ENCODE measurements at places on chromosomes 4 and X.

GRCh38 chr4:27005905-27006590, 145.4 kb downstream of the STIM2 start:
- DNase-seq, result no peak

DNA sequence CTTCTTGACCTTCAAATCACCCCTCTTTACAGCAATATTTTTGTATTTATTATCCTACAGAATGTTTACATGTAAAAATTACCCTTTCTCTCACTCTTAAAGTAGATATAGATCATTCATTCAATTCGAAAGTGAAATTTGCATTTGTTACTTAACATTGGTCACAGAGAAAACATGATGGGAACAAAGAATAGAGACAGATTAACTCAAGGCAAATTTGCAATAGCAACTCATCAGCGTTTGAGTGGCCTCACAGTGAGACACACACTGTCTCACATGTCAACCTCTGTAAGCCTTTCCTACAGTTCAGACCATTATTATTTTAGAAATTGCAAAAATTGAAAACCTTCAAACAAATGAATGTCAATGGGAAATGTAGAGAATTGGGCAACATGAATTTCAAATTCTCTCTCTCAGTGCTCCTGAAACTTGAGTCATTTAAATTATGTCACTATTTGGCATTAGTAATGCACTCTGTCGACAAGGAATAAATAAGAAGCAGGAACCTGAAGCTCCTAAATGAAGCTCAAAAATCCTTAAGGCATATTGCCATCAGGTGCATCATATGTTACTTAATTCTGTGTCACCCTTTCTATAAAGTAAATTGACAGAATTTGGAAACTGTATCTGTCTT, 148.3 kb upstream of the ANXA10 start:
- no peak for DNase-seq

- DNase-seq, result no peak
Observed at GRCh38 chrX:16914058-16914457, 32.4 kb upstream of the REPS2 start.

DNA sequence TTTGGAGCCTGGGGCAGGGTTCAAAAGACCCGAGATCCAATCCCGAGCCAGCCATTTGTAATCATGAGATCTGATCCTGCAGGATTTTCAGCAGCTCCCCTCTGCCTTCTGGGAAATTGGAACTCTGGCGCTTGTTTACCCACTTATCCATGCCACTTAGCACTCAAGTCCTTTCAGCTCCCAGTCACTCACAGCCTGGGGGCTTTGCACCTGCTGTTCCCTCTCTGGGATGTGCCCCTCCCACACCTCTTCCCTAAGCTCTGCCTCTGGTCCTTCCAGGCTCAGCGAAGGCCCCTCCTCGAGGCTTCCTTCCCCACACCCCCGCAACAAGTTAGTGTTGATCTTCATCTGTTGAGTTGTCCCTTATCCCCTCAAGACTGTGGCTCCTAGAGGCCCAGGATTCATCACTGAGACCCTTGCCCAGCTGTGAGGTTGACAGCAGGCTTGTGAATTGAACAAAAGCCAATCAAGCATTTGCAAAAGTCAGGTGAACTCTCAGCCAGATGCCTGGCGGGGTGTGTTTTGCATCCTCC, 99.1 kb upstream of the AFAP1 start:
- no peak for DNase-seq

DNA sequence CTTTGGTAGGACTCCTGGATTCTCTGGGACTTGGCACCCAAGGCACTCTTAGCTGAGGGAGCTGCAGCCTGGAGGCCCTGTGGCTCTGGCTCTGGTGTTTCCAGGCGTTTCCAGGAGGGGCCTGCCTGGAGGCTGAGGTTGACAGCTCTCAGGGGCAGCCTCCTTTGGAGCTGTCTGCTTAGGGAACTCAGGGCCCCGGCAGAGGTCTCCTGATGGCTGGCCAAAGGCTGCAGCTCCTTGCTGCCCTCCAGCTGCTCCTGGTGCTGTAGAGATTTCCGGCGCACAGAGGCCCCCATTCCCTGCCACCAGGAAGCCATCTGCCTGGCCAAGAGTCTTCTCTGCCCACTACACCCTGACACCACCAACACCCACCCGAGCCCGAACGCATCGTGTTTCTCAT, 25.3 kb upstream of the ARHGEF38 start:
- no peak for DNase-seq

- no peak for DNase-seq
Observed at GRCh38 chr4:132646186-132646585, 502.9 kb upstream of the PCDH10 start.

DNA sequence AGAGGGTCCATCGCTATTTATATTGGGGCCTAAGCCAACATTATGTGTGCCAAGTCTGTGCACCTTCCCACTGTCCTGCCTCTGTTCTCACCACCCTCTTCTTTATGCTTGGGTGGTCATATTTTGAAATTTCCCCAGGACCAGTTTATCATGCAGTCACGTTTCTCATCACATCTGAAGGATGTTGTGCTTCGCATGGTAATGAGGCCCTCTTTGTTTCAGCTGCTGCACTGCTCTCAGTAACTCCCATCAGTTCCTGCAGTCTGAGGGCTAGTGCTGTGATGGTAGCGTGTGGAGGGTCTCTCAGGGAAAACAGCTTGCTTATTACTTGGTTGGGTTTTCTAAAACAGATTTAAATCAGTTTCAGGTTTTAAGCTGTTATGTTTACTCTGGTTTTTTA, 288.0 kb downstream of the AFF2 start:
- DNase-seq, result no peak

GRCh38 chr4:26406346-26406975, 83.8 kb downstream of the CCKAR start:
- no peak for DNase-seq

DNA sequence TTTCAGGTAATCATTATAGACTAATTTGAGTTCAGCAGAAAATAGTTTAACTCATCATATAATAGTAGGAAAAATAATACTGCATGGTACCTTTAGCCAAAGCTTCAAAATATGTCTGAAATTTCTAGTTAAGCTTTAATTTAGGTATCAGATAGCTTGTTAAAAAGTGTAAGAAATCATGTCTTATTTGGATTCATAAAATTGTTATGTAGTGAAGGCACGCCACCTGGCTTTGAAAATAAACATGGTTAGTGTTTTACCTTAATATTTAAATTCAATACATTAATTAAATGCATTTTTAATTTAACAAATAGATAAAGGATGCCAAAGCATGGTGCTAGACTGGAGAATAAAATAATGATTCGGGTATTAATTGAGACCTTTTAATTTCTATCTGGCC, 211.4 kb downstream of the FSTL5 start:
- DNase-seq, result no peak

- DNase-seq, result peak; percentile 78
Observed at GRCh38 chr4:4333265-4333706, 43.2 kb downstream of the ZBTB49 start.

DNA sequence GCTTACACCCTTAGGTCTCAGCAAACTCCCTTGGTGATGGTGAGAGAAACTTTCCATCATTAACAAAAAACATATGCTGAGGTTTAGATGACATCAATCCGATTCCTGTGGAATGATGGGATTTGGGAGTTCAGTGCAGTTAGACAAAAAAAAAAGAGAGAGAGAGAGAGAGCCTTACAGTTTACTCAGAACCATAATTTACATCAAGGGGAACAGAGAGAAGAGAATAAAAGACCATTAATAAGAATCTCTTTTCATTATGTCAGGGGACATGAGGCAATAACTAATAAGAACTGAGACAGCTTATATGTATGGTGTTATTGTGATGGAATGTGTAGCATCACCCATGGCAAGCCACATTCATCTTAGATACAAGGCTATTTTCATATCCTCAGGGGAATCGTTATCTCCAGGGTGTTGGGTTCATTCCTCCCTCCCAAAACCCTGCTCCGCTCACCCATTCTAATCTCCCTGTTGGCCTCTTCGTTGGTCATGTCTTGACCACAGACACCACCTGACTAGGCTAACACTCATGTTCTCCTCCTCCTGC, 175.7 kb upstream of the MXRA5 start:
- DNase-seq, result no peak

GRCh38 chr4:137934911-137935310, 307.2 kb downstream of the SLC7A11 start:
- DNase-seq, result no peak

DNA sequence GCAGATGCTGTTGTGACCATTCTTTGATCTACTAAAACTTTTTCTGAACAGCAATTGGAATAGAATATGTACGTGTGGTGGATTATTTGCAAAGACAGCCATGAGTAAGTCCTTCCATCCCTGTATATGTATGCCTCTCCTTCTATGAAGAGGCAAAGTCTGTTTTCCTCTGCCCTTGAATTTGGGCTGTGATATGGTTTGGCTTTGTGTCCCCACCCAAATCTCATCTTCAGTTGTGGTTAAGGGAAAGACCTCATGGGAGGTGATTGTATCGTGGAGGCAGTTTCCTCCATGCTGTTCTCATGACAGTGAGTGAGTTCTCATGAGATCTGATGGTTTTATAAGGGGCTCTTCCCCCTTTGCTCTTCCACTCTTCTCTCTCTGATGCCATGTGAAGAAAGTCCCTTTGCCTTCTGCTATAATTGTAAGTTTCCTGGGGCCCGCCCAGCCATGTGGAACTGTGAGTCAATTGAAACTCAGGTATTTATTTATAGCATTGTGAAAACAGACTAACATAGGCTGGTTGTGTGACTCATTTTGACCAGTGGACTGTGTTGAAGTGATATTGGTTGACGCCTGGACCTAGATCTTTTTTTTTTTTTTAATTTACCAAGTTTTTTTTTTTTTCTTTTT, 108.3 kb upstream of the CAMK2D start:
- DNase-seq, result no peak

DNA sequence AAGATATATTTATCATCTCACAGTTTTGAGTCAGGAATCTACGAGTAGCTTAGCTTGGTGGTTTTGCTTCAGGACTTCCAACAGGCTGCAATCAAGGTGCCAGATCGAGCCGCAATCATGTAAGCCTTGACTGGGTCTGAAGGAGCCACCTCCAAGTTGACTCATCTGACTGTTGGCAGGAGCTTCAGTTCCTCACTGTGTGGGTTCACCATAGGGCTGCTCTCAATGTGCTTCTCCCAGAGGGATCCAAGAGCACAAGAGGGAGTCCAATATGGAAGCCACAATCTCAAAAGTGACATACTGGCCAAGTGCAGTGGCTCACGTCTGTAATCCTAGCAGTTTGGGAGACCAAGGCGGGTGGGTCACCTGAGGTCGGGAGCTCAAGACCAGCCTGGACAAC, 26.5 kb downstream of the DCHS2 start:
- DNase-seq, result no peak

- DNase-seq, result no peak
Observed at GRCh38 chr4:13678186-13678924, 50.8 kb upstream of the BOD1L1 start.

- DNase-seq, result no peak
Observed at GRCh38 chr4:112312610-112313239, 15.6 kb downstream of the ALPK1 start.

- no peak for DNase-seq
Observed at GRCh38 chr4:134777606-134778005, 576.0 kb upstream of the PABPC4L start.

DNA sequence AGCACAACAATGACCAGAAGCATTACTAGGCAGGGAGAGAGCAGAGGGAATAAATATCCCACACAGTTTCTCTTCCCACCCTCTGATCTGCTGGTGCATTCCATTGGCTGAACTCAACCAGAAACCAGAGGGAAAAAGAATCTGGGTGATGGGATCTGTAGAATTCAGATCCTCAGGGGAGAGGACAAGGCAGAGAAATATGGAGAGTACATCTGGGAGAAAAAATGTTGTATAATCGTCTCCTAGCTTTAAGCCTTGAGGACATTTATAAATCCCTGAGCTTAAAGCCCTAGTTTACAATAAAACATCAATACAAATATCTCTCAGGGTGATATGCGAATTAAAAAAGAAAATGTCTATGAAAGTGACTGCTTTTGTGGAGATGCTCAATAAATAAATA, 368.1 kb upstream of the MAD2L1 start:
- DNase-seq, result no peak

- no peak for DNase-seq
Observed at GRCh38 chrX:65608026-65608425, 59.4 kb upstream of the MSN start.

GRCh38 chr4:16442296-16442695, 216.0 kb upstream of the TAPT1 start:
- DNase-seq, result no peak

DNA sequence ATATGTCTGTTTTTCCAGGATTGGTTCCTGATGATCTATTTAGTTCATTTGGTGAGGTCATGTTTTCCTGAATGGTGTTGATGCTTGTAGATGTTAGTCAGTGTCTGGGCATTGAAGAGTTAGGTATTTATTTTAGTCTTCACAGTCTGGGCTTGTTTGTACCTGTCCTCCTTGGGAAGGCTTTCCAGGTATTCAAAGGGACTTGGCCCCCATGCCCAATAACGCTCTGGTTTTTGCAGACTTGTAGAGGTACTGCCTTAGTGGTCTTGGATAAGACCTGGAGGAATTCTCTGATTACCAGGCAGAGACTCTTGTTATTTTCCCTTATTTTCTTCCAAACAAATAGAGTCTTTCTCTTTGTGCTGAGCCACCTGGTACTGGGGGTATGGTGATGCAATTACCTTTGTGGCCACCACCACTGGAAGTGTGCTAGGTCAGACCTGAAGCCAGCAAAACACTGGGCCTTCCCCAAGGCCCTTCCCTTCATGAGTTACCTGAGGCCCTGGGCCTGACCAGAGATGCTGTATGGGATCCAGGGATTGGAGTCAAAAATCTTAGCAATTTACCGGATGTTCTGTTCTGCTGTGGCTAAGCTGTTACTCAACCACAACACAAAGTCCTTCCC, 63.3 kb upstream of the RXFP1 start:
- DNase-seq, result no peak

- no peak for DNase-seq
Observed at GRCh38 chr4:185711726-185712125, 100.3 kb downstream of the SORBS2 start.

DNA sequence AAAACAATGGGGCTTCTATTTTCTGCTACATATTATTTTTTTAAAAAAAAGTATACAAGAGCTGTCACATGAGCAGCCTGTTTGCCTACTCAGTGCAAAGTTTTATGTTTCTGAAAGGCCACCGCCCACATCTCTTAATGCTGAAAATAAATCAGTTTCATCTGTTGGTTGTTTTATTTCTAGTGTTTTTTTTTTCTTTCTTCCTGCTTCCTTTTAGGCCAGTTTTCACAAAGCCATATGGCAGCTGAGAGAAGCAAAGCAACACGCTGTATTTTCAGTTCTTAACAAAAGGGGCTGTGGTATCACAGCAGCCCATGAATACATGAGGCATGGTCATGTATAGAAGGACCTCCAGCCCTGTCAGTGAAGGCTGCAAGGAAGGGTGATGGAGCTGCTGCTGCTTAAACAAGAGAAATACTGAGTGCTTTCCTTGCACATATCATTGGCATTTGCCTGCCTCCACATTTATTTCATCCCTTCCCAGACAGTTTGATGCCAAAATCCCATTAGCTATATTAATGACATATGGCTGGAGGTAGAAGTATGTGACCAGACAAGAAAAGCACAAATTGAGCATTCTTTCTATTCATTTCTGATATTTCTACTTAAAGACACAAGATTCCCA, 172.5 kb downstream of the PCDH18 start:
- DNase-seq, result no peak
